ENCODE measurements at places on chromosomes 7 and 10.
A peak's percentile ranks its signal among the peaks of the same experiment; 100 is the strongest.

DNA sequence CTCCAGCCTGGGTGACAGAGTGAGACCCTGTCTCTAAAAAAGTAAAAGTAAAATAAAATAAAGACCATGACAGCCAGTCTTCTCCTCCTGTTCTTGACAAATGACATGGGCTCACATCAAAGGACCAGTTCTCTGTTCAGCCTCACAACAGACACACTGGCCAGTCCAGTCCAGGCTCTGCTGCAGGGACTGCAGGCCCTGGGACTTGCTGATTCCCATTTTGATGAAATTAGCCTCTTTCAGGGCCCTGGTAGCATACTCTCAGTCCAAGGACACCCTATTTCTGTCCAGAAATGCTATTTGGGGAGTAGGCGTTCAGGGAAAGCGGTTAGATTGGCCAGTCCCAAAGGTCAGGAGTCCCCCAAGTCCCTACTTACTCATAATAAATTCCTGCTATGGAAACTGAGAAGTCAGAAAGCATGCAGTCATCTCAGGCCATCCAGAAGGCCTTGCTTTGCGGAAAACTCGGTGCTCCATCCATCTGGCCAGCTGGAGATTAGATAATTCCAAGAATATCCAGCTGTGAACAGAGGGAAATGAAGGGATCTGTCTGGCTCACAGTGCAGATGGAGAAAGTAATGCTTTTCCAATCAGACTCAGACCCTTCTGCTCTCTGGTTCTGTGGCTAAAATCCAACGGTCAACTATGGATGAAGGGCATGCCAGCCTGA lies 74.4 kb downstream of the RAB11FIP2 start:
- DNase-seq = no peak

- peak; percentile 26 for DNase-seq
Measured at GRCh38 chr10:103776878-103777591, 78.3 kb downstream of the SH3PXD2A start.

DNA sequence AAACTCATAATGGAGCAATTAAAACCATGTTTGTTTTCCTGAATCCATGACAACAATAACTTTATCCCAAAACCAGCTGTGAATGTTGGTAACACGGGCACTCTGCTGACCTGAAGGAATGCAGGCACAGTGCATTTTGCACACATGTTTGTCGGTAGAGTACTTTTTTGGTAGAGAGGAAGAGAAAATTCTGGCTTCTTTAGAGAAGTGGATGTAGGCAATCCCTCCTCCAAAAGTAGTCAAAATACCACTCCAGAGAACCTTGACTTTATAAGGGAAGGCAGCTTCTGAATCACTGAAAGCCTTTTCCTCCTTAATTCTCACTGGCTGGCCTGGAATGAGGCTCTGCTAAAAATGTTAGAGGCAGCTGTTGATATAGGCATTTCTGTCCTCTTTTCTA lies 15.8 kb upstream of the ACTA2 start:
- DNase-seq = no peak

GRCh38 chr10:116743266-116744064 lies 1.1 kb upstream of the HSPA12A start:
- DNase-seq = no peak

- DNase-seq = no peak
Measured at GRCh38 chr7:149774237-149775175, 1.1 kb upstream of the ZNF467 start.
